ENCODE measurements at places on chromosomes 7 and 10. TPM values are rescaled to one million over a fixed set of nuclear protein-coding genes. Genes with fewer than 3 reads are reported as not detected.

Gene GCC1
- polyA plus RNA-seq = 7.1 TPM

DNA sequence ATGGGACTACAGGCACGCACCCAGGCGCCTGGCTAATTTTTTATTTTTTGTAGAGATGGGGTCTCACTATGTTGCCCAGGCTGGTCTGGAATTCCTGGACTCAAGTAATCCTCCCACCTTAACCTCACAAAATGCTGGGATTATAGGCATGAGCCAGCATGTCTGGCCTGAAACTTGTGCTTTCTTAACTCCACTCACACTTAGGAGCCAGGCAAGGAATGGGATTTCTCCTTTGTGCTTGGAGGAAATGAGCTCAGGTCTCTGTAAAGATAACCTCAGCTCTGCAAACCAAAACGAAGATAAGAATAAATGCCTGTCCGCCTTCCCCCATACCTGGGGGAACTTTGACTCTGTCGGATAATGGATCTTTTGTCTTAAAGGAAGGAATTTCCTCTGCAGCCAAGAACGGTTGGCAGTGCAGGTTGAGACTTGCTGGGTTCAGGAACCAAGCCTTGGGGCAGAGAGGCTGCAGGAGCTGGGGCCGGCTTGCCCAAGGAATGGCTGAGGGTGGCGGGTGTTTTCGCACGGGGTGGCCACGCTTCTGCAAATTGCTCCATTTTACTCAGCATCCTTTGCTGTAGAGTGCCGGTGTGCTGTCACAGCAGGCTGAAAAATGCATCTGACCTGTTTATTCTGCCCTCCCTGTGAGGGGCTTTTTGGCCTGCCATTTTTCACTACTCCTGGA lies 174.2 kb downstream of the KIAA1217 start:
- DNase-seq = no peak

Gene PDE6C
- not detected for polyA plus RNA-seq

DNA sequence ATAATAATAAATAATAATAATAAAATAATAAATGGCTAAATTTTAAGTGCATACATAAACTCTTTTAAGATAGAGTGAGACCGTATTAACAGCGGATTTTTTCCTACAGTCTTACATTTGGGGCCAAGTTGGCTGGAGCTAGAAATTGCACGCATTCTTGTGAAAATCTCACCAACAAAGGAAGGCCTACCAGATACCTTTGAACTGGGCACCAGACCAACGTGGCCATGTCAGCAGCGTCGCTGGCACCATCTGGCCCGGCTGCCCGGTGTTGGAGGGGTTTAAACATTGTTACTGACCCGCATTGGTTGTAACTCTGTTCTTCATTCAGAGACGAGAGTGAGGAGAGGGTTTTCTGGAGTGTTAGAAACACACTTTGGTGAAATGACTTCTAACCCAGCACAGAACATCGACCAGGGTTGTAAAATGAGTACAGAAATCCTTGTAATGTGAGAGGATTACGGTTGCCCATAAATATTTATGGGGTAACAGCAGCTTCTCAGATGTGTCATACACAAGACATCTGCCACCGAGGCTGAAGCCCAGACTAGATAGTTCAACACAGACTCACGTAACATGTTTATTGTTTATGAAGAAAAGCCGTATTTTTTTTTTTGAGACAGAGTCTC lies 34.6 kb upstream of the UNCX start:
- DNase-seq = no peak

DNA sequence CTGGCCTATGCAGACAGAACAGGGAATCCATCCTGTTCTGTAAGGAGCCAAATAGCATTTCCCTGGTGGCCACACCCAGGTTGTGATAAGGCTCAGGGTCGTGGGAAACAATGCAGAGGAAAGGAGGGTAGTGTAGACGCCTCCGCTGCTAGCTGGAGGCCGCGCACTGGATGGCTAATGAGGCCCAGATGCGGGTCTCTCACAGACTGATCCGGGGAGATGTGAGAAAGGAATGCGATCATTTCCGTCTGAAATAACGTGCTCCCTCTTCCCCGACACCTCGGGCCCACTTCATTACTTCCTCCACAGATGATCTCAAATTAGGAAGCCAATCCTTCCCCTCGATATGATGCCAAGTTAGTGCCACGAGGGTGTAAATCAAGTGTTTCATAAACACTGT lies 203.3 kb downstream of the TAX1BP1 start:
- no peak for DNase-seq

GRCh38 chr10:18230794-18231193 lies 90.6 kb downstream of the CACNB2 start:
- DNase-seq = no peak

DNA sequence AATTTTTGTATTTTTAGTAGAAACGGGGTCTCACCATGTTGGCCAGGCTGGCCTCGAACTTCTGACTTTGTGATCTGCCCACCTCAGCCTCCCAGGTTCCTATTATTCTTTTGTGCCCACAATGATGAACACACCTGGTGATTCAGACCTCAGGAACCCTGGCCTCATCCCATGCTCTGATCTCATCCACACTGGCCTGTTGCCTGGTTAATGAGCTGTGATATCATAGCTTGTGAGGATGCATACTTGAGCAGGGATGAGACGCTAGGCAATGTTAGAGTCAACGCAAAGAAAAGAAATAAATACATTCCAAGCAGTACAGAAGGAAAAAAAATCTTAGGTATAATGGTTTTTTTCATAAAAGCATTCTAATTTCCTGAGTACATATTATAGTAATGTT lies 82.4 kb upstream of the RNF32 start:
- no peak for DNase-seq

DNA sequence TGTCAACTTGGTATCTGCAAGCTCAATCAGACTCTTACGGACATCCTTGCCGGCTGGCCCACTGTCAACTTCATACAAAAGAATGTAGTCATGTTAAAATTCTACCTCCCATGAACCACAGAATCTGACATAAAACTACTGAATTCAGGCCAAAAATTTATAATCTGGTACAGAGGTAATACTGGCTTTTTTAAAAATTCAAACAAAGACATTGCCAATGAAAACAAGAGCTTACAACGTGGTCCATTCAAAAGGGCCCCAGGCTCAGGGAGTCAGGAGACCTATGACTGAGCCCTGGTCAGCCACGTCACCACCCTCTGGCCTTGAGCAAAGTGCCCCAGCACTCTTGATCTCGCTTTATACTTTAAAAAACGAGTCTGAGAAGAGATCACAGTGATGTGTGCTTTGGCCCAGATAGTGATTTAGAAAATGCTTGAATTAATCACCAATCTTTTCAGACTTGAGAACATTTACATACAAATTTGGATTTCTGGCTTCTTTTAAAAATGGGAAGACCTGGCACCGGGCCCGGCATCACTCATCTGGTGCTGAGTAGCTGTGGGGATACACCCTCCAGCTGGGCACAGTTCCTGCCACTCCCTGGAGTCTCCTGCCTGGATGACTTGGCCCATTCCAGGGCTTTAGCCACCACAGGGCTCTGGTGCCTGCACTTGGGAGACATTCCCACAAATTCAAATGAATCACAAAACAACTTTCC lies 94.1 kb downstream of the PIP4K2A start:
- no peak for DNase-seq

Gene FRAT2
- 14.3 TPM for polyA plus RNA-seq

Gene CALHM1
- 0.04 TPM for polyA plus RNA-seq

- DNase-seq = no peak
Measured at GRCh38 chr10:127736222-127736914, 617 bp upstream of the FOXI2 start.

- peak; percentile 81 for DNase-seq
Measured at GRCh38 chr7:155412416-155413253, 45.3 kb upstream of the EN2 start.

Gene BAG3
- 7.2 TPM for polyA plus RNA-seq

GRCh38 chr7:4766666-4767519 lies 8.5 kb upstream of the AP5Z1 start:
- no peak for DNase-seq

DNA sequence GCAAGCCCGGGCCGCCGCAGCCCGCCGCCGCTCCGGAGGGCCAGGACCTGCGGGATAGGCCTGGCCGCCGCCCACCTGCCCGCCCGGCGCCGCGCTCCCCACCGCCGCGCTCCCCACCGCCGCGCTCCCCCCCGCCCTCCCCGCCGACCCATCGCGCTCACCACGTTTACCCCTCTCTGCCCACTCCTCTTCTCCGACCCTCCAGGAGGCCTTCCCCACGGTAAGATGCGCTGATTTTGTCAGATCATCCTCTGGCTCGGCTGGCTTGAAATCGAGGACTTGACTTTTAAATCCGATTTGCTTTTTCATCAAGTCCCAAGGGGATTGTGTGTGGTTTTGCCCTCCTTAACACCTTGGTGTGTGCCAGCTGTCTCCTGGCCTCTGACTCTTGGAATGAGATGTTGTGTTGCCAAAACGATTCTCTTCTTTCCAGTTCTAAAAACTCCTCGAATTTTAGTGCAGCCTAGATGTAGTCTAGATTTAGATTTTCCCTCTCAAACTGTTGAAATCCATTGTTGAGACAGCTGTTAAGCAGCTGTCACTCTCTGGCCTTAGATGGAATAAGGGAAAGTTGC lies 738 bp downstream of the POM121 start:
- no peak for DNase-seq
